Foreskin keratinocyte (primary cell): ENCODE measurements at places on chromosomes 1 and 21.

GRCh38 chr1:192958871-192959270 lies 100.3 kb downstream of the UCHL5 start:
- no peak for DNase-seq

DNA sequence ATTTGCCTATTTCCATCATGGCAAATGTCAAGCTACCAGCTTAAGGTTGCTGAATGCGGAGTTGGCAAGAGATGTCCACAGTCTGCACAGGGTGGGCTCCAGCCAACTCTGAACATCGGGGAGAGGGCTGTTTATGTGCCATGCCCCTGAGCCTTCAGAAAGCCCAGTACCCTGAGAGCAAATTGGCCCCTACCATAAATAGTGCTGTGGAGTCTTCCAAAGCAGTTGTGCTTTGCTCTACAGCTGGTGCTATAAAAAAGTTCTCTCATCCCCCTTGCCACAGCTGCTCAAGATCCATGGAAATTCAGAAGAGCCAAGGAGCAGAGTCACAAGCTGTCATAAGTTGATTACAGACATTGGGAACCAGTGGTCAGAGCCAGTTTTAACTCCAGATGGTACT lies 85.6 kb upstream of the CLDN14 start:
- DNase-seq, result no peak

GRCh38 chr1:90507173-90507572 lies 209.9 kb downstream of the BARHL2 start:
- DNase-seq, result no peak

GRCh38 chr21:27257908-27258556 lies 291.1 kb upstream of the ADAMTS5 start:
- no peak for DNase-seq

DNA sequence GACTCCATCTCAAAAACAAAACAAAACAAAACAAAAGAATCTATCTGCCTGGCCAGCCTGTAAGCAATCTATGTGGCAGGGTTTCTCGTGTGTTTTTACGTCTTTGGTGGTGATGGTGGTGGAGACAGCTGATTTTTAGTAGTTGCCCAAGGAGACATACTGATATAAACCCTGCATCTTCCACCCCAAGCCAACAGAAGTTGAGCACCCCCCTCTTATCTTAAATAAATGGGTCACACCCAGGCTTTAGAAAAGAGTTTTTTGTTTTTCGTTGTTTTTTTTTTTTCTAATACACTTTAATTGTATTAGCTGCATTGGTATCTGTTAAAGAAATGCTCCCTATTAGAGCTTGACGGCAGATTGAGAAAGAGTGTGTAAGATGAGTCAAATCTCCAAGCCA lies 134.7 kb downstream of the GLUL start:
- DNase-seq, result no peak

GRCh38 chr1:177620636-177621190 lies 349.1 kb downstream of the SEC16B start:
- peak; percentile 70 for DNase-seq

DNA sequence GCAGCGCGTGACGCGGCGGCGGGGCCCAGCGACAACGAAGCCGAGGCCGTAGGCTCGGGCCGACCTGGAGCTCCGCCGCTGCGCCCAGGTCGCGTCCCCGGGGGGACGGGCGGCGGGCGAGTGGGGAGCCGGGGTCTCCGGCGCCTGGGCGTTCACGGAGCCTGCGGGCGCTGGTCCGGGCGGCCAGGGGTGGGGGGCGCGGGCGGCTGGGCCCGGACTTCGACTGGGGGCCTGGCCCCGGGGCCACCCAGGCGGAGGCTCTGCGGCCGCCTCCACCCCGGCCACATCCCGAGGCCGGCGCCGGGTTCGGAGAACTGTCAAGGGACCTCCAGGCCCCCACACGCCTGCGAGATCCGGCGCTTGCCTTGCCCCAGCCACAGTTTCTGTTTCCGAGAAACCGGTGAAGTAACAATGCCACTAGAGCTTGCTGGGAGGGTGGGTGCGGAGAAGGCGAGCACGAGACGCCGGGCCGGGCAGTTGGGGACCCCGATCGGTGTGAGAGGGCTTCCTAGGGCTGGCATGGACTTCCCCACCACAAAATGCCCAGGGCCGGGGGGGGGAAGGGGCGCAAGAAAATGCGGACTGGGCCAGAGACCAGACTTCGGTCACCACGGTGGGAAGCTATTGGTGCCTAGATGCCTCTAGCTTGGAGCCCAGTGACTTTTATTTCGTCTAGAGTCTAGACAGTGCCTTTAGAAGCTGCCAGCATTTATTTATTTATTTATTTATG lies 501 bp downstream of the FBXO6 start:
- DNase-seq, result no peak

- DNase-seq, result no peak
Measured at GRCh38 chr1:162279136-162279498, 97.5 kb downstream of the SPATA46 start.

- DNase-seq, result peak; percentile 94
Measured at GRCh38 chr1:23979881-23980727, at the start of gene SRSF10. SRSF10 (minus strand) TSS chr1:23980327; CDS start chr1:23980255, 72 bp downstream.

- DNase-seq, result no peak
Measured at GRCh38 chr1:151867321-151867720, 13.8 kb upstream of the THEM5 start.

DNA sequence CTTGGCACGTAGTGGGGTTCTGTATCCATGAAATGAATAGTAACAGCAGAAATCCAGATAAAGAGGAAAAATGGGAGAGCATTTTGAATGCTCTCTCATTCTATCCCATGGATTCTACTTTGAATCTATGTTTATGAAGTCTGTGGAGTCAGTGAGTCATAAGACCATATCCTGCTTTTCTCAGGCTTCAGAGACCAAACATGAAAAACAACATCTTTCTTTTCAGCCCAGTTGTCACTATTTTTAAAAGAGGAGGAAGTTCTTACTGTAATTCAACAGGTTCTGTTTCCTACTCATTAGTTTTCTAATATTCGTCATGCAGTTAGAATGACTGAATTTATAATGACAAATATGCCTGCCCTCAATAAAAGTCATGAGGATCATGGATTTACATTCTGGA lies 39.4 kb upstream of the CD55 start:
- no peak for DNase-seq

- peak; percentile 97 for DNase-seq
Measured at GRCh38 chr1:201480231-201481003, 11.4 kb upstream of the PHLDA3 start.

DNA sequence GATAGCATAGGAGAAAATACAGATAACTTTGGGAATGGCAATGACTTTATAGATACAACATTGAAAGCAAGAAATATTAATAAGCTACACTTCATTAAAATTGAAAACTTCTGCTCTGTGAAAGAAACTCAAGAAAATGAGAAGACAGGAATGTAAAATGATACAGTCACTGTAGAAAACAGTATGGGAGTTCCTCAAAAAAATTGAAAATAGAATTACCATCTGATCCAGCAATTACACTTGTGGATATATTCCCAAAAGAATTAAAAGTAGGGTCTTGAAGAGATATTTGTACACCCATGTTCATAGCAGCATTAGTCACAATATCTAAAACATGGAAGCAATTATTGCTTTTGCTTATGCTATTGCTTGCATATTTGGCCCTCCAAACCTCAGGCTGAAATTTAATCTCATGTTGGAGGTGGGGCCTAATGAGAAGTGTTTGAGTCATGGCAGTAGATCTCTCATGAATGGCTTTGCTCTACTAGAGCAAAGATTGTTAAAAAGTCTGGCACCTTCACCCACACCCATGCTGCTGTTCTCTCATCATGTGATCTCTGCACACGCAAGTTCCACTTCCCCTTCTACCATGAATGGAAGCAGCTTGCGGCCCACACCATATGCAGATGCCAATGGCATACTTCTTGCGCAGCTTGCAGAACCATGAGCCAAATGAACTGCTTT lies 15.3 kb upstream of the AHCYL1 start:
- no peak for DNase-seq

GRCh38 chr1:244815600-244816099 lies 19.8 kb upstream of the COX20 start:
- DNase-seq, result no peak

DNA sequence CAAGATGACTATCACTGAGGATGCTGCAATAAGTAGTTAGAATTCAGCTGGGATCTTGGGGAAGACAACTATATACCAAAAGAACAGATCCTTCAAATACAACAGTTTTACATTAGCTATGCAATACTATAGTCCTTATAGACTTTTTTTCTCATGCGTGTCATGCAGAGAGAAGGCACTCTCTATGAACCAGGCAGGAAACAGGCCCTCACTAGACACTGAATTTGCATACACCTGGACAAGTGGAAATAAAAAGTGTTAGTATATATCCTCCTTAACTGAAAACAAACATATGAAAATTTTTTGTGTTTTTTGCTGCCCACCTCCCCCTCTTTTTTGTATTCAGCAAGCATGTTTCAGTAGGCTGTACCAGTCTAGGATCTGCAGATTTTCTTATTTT lies 29.9 kb downstream of the TMCO1 start:
- DNase-seq, result no peak

DNA sequence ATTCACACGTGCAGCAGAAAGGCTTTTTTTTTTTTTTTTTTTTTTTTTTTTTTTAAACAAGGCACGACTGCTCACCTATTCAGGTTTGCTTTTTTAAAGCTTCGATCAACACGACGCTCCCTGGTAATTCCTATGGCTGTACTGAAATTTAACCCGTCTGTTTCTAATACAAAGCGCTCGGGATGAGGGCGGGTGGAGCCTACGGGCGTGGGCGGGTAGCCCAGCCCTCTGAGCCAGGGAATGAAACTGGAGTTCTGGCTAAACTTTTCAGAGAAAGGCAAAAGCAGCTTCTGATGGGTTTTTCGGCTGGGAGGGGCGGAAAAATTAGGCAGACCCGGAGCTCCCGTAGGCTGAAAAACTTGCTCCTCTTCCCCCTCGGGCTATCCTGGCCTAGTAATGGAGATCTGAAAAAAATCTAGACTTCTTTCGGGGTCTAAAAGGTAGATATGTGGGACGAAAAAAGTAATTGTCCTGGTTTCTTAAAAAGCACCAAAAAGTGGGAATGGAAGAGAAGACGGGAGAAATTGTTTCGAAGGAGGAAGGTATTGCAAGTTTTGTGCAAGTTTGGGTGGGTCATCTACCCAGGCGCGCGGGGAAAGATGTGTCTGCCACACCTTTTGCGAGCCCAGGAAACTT lies 7.4 kb downstream of the NR5A2 start:
- DNase-seq, result no peak

DNA sequence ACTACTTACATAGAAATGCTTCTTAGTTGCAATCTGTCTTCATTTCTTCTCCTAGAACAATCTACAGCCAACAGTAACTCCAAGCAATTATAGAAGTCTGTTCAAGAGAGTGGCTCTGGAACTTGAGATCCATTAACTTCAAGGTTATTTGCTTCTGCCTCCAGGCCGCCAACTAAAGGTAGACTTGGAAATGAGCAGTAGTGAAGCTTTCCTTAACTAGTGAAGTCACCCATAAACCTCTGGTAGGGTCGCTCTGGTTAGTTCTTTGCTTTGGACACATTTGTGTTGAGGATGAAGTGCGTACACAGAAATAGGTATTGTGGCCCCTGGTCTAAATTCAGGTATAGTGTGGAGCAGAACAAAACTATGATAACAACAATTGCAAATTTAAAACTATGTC lies 809.9 kb upstream of the RGS18 start:
- DNase-seq, result no peak

- DNase-seq, result no peak
Measured at GRCh38 chr21:41802198-41802584, 35.3 kb upstream of the RIPK4 start.

- no peak for DNase-seq
Measured at GRCh38 chr1:6592441-6592840, 10.2 kb downstream of the KLHL21 start.

- DNase-seq, result no peak
Measured at GRCh38 chr1:77976433-77977076, 2.3 kb downstream of the FUBP1 start.

- DNase-seq, result no peak
Measured at GRCh38 chr1:28395181-28395580, 25.6 kb downstream of the PHACTR4 start.

DNA sequence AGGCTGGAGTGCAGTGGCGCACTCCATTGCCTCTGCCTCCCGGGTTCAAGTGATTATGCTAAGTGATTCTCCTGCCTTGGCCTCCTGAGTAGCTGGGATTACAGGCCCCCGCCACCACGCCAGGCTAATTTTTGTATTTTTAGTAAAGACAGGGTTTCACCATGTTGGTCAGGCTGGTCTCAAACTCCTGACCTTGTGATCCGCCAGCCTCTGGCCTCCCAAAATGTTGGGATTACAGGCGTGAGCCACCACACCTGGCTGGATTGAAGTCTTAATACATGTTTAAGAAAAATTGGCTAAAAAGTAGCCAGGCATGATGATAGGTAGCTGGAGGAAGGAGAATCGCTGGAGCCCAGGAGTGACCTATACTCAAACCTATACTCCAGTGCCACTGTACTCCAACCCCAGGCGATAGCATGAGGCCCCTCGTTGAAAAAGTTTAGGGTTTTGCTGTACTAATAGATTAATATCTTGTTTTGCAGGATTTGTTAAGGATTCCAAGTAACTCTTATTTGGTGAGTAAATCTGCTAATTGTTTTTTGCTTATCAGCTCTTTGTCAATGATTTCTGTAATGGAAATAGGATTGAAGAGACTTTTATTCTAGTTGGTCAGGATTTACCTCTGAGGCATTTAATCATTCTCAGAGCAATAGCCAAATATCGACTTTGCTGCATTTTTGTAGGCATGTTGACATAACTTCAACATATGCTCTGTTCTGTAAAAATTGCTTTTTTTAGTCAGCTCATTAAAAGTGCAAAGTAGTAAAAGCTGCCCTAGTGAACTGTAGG lies 2.0 kb downstream of the RCC1 start:
- no peak for DNase-seq
